Activated CD8-positive, alpha-beta memory T cell treated with anti-CD3 and anti-CD28 coated beads, Interleukin-2, amount 10 ng/mL, durations not matched to agents 7 days and 5 days (primary cell): ENCODE measurements at places on chromosomes 3 and 15. TPM values are rescaled to one million over a fixed set of nuclear protein-coding genes. Genes with fewer than 3 reads are reported as not detected.

- H3K27me3 ChIP-seq = peaks cover 2% of the 10 kb centered on the region
- DNase-seq = no peak
- H3K4me3 ChIP-seq = no peak overlapping the region
Observed at GRCh38 chr3:169161011-169161410, 502.5 kb downstream of the MECOM start.

DNA sequence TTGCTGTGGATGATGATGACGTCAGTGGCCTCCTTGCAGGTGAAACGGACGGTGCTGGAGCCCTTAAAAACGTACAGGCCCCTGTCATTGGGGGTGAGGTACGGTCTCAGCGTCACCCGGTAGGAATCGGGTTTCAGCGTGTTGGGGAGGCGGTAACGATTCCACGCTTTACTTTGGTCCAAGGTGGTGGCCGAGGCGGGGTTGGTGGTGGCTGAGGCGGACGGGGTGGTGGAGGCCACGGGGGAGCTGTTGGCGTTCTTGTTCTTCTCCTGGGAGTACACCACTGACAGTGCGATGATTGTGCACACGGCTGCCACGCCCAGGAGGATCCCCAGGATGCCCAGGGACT lies 8.5 kb downstream of the ANPEP start:
- DNase-seq = no peak
- H3K4me3 ChIP-seq = no peak overlapping the region
- no peak overlapping the region for H3K27ac ChIP-seq
- no peaks in the 10 kb centered on the region for H3K27me3 ChIP-seq

DNA sequence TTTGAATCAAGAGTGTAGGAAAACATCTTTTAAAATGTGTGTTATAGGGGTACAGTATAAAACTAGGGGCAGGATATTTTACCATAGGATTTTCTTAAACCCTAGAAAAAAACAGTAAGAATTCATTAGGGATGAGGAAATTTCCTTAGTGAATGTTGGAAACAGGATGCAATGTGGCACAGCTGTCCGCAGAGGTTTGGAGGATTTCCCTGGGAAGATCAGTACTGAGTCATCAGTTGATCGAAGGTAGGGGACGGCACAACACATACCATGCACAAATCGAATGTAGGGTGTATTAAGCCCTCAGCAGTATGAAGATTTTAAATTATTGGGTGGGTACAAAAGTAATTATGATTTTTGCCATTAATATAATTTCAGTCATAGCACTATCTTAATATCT lies 49.9 kb downstream of the FNDC3B start:
- H3K27me3 ChIP-seq = no peaks in the 10 kb centered on the region
- H3K4me3 ChIP-seq = no peak overlapping the region
- peaks cover 24% of the 10 kb centered on the region for H3K36me3 ChIP-seq
- no peak for DNase-seq

IL12A gene
- 0.63 TPM for total RNA-seq
